Pulmonary artery endothelial cell (primary cell): ENCODE measurements at places on chromosomes 2 and 18.

DNA sequence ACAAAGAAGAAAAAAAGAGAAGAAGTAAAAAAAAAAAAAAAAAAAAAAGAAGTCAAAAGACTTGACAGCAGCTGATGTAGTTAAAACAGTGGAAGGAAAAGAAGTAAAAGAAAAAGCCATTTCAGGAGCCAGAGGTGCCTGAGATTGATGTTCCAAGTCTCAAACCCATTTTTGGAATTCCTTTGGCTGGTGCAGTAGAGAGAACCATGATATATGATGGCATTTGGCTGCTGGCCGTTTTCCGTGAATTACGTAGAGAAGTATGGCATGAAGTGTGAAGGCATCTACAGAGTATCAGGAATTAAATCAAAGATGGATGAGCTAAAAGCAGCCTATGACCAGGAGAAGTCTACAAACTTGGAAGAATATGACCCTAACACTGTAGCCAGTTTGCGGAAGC is 7.6 kb upstream of the CHST10 start:
- DNase-seq = no peak

DNA sequence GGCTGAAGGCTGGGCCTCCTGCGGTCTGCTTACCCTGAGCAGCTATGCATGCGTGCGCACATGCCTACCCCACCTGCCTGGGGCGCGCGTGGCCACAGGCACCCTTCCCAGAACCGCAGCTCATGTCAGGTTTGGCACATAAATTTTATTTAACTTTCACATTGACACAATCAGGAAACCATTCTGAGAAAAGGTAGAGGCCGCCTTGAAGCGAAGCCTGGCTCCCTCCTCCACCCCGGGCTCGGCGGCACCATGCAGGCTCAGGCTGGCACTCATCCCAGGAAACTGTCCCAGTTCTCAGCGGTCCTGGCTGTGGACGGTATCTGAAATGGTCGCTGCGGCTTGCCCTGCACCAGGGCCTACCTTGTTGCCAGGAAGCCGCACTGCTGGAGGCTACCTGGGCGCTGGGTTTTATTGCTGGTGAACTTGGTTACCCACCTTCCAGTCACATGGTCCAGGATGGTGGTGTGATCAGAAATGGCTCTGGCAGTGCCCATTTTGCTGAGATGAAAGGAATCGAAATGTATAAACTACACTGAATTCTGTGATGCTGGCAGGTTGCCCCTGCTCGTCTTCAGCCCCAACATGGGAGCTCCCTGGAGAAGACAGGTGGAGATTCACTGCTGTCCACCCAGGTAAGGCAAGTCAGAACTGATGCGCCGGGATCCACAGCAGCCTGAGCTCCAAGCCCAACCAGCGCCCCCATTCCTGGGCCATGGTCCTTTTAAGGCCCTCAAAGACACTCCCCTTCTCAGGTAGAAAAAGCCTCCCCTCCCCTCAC is 25.5 kb downstream of the CHST10 start:
- no peak for DNase-seq

DNA sequence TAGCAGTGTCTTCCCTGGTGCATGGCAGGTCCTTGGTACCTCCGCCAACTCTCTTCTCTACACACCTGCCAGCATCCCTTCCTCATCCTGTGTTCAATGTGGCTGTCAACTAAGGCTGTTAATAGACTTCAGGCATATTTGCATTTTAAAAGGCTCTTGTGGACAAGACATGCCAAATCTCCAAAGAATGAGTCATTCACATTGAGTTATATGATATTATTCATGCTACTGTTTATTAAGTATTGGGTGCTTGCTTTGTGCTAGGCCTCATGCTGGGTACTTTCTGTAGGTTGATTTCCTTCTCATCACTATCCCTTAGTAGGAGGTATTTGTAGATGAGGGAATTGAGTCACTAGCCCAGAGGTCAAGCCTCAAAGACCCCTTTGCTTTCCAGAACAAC is 5.2 kb downstream of the MYO1B start:
- DNase-seq = no peak

GRCh38 chr2:10410823-10411437 is 37.2 kb downstream of the ODC1 start:
- DNase-seq = no peak

DNA sequence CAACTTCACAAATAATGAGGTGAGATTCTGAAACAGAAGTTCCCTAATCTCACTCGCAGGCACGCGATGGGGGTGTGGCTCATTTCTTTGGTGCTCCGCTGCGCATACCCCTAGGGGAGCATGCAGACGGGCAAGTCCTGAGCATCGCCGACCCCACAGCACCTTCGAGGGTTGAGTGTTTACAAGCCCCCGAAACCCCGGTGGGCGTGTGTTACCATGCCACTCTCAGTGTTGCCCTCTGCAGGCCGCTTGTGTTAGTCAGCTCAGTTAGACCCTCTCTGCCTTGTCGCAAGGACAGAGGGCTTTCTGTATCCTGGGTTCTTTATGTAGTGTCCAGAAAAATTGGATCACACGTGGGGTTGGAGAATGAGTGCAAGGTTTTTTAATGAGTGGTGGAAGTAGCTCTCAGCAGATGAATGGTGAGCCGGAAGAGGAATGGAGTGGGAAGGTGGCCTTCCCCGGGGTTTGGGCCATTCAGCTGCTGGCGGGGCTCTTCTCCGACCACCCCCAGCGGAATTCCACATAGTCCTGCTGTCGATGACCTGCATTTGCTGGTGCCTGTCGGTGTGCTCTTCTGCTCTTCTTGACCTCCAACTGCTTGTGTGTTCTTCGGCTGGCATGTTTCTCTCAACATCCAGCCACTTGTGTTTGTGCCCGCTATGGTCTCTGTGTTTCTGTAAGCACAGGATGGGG is 191.3 kb downstream of the RPRM start:
- DNase-seq = no peak

DNA sequence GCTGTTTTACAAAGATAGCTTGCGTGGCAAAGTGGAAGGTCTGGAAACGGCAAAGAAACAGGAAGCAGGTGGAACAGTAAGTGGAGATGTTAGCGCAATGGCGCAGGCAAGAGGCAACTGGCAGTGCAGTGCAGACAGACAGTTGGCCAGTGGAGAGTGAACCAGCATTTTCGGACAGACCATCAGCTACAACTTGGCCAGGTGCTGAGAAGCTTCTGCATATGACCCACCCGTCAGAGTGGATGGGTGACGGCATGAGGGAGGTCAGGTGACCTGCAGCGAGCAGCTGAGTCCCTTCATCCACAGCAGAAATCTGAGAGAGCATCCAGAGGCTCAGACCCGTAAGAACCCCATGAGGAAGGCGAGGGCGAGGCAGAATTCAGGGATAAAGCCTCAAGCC is 33.8 kb downstream of the NPC1 start:
- DNase-seq = no peak

DNA sequence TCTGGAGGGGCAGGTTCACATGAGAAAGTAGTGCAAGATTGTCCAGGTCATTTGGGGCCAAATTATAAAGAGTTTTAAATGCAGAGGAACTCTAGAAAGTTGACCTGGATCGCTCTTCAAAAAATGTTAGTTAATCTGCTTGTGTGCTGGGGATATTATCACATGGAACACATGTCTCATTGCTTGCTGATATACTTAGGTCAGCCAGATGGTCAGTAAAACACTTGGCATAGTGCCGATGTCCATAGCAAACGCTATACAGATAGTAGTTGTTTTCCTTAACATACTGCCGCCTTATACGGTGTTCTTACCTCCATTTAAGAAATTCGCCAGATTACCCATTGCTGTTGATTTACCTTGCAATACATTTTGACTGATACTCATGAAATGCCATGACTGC is 103.4 kb upstream of the CWC22 start:
- no peak for DNase-seq
